ENCODE measurements at places on chromosomes 3 and 15.

GRCh38 chr3:88150806-88151205 lies 1.0 kb downstream of the C3orf38 start:
- DNase-seq: no peak

GRCh38 chr15:44501768-44502366 lies 35.1 kb upstream of the EIF3J start:
- peak; percentile 56 for DNase-seq

DNA sequence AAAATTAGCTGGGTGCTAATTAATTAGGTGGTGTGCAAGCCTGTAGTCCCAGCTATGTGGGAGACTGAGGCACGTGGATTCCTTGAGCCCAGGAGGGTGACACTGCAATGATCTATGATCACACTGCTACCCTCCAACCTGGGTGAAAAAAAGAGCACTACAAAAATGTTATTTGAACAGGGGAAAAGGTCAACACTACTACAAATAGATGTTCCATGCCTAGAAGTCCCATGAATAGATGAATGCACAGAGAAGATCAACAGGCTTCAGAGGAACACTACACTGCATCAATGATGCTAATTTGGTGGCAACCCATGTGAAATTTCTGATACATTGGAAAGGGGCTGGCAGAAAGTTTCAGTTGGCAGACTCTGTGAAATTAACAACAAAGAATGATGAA lies 105.4 kb upstream of the FHIT start:
- no peak for DNase-seq

GRCh38 chr15:81195339-81195864 lies 1.3 kb upstream of the IL16 start:
- DNase-seq: no peak

GRCh38 chr3:187186375-187186774 lies 10.9 kb upstream of the RTP1 start:
- no peak for DNase-seq

GRCh38 chr15:80970658-80971057 lies 19.0 kb downstream of the MESD start:
- DNase-seq: no peak

- peak; percentile 44 for DNase-seq
Measured at GRCh38 chr3:114213292-114213626, 24.1 kb downstream of the ZNF80 start.

DNA sequence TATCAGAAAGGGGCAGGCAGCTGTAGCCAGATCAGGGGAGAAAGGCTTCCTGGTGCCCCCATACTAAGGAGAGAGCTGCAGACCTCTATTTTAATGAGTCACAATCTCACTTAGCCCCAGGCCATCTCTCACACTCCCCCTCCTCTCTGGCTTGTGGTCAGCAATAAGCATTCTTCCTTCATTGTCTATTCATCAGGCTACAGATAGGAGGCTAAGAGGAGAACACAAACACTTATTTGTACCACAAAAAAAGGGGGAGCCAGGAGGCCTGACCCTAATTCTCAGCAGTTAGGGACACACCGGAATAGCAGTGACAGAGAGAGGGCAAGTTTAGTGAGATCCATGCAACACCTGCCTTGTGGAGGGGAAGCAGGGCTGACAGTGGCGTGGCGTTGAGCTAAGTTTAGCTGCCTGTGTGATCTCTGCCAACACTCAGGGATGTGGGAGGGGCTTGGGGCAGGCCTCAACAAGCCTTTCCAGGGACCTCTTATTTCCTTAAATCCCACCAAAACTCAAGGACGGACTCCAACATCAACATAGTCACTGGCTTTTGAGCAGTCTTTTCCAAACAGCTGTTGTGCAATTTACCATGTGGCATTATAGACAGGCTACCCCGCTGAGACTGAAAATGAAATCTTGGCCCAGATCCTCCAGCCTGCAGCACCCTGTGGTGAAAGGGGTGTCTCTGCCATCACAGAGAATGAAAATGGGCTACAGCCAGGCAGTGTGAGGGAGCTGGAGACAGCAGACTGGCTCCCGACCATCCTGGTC lies 191.9 kb upstream of the TSC22D2 start:
- DNase-seq: peak; percentile 89

GRCh38 chr3:11120091-11120805 lies 34.0 kb upstream of the HRH1 start:
- no peak for DNase-seq

- DNase-seq: no peak
Measured at GRCh38 chr3:89314454-89315098, 207.2 kb downstream of the EPHA3 start.

DNA sequence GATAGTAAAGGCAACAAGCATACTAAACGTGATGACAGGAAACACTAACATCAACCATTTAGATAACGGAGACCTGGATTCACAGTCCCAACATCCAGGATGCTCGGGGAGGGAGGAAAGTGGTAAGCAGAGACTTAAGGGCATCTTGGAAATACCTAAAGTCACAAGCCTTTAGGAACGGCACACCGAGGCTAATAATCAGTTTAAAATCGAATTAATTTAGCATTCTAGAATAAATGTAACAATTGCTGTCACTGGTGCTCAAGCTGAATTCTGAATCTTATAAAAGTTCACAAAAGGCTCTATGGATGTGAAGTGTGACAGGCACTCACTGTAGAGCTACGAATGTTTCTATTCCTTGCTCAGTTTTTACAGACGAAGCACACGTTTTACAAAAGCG lies 1.3 kb downstream of the CD47 start:
- peak; percentile 48 for DNase-seq

- no peak for DNase-seq
Measured at GRCh38 chr3:38646062-38646461, 3.4 kb downstream of the SCN5A start.

- no peak for DNase-seq
Measured at GRCh38 chr3:170511371-170511770, 74.5 kb downstream of the SLC7A14 start.

GRCh38 chr3:175002732-175003143 lies 143.6 kb downstream of the NAALADL2 start:
- DNase-seq: peak; percentile 98

GRCh38 chr3:127615631-127616305 lies 13.2 kb upstream of the PODXL2 start:
- peak; percentile 52 for DNase-seq

DNA sequence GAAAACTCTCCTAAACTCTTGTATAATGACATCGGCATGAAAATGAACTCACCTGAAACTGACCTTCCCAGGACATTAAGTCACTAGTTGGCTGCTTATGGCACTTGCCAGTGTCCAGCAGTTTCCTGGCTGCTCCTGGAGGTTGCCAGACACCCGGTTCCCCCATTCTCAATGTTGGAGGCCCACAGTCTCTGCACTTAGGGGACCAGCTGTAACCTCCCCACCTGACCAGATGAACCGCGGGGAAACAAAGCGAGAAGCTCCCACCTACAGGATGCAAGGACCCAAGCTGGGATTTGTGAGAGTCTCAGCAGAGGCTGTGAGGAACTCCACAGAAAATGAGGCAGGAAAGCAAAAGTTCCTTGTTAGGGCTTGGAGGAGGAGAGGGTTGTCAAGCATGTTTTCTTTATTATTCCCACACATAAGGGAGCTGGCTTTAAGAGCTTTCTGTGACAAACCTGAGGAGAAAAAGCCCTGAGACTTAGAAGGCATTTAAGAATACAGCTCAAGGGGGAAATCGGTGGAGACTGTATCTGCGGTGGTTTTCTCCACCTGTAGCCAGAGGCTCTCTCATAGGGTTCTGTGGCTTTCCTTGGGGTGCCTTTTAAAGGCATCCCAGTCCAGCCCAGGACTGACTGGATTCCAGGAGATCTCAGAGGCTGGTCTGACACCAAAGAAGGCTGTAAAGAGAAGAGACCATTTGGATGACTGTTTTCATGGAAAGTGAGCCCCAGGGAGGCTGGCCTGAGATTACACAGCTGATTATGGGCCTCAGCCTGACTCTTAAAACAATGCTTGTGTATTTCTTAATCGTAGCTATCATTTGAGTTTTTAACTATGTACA lies 4.6 kb downstream of the TPM1 start:
- peak; percentile 86 for DNase-seq

DNA sequence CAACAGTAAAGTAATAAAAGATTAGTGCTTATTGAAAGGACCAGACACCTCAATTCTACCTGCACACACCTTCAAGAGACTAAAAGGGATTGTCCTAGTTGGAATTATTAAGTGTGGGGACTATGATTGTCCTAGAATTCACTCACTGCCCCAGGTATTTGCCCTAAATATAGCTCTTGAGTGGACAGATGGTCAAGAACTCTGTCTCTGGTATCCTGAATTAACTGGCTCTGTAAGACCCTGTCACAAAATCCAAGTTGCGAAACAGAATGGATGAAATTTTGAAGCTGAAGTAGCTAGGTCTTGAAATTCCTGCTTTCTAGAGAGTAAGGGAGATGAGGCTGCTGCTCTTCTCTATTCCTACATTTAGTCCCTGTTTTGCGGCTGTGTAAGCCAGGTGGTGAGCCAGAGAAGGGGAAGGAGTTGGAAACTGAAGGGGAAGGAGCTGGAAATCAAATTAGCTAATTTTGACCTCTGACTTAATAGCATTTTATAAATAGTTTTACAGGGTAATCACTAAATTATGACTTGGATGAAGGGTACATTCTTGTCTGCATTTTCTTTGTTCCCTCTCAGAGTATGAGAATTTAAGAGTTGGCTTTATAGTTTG lies 34.5 kb downstream of the KBTBD12 start:
- DNase-seq: no peak

DNA sequence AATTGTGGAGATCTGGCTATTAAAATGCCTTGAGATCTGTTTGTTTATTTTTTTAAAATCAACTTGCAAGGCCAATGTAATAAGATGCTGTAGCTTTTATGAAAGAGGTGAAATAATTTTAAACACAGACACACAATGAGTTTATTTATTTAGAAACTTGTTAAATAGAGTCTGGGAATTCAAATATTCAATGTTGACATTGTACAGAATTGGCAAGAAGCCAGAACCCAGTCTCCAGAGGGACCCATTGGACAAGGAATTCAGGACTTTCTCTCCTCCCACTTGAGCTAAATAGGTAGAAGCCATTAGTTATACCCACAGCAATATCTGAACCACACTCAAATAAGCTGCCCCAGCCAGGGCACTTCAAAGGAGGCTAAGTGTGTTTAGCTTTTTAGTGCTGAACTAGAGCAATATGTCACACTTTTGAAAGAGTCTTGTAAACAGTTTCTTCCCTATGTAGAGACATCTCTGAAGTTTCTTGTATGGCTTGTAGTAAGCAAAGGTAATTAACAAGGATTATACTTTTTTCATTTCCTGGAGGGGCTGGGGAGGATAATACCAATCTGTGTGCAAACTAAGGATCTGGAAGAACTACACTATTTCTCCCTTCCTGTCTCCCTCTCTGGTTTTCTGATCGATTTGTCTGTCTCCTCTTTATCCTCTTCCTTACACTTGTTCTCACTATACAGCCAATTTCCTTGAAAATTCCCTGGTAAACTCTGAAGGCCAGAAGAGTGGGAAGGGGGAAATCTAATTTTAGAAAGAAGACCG lies 6.0 kb downstream of the MECOM start:
- DNase-seq: peak; percentile 20

- no peak for DNase-seq
Measured at GRCh38 chr3:126649556-126650092, 5.3 kb downstream of the TXNRD3 start.

GRCh38 chr3:62571916-62572315 lies 198.6 kb upstream of the FEZF2 start:
- no peak for DNase-seq

DNA sequence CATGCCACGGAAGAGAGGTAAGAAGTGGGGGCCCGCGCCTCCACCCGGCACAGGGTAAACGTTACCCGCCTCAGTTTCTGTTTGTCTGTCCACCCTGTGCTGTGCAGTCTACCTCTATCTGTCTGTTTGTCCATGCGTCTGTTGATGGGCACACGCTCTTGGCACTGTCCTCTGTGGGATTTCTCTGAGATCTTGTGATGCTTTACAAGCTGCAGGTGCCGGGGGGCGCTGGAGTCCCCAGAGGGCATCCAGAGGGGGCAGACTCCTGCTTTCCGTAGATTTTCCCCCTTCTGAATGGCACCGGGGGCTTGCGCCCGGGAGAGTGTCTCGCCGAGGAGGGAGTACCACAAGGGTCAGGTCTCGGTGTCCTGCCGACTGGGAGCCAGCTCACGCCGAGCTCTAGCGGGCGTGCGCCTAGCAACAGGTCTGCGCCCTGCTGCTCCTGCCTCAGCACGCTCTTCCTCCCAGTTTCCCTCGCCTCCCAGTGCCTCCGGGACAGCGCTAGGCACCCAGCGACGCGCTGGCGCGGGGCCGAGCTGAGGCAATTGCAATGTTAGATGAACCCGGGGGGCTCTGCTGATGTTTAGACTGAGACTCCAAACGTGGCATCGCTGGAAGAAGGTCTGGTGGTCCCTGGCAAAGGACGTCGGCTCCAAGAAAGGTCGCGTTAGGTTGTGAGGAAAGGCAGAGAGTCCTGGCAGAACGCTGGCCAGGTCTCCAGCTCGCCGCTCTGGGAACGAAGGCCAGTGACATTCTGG lies 667 bp downstream of the CEMIP start:
- DNase-seq: peak; percentile 56

DNA sequence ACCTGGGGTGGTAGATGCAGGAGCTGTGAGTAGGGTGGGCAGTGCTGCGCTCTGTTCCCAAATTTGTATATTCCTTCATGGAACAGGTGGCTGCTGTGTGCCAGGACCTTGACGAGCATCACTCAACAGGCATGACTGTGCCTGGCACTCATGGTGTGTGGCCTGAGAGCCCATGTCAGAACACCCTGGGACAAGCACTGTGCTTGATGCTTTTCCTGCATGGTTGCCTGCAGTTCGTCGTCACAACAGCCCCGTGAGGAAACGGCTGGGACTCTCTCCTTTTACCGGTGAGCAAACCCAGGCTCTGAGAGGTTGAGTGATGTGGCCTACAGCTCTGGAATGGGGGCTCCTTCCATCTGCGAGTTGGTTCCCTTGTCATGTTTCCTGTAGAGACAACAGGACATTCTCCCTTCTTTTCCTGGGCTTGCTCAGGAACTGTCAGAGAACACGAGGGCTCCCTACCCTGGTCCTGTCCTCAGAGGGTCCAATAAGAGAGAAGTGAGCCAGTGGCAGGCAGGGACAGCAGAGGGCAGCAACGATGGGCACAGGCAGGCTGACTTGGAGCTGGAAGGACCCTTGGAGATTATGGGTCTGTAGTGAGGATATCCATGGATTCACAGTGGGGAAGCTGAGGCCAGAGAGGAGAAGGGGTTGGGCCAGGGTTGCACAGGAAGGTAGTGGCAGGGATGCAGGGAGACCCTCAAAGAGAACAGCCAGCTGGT lies 37.4 kb downstream of the PRKCD start:
- no peak for DNase-seq

- peak; percentile 43 for DNase-seq
Measured at GRCh38 chr3:9397906-9398699, 688 bp downstream of the SETD5 start.
